ENCODE measurements at places on chromosomes 7 and 10.

- DNase-seq = peak; percentile 78
Measured at GRCh38 chr10:3668276-3668965, 116.6 kb downstream of the KLF6 start.

DNA sequence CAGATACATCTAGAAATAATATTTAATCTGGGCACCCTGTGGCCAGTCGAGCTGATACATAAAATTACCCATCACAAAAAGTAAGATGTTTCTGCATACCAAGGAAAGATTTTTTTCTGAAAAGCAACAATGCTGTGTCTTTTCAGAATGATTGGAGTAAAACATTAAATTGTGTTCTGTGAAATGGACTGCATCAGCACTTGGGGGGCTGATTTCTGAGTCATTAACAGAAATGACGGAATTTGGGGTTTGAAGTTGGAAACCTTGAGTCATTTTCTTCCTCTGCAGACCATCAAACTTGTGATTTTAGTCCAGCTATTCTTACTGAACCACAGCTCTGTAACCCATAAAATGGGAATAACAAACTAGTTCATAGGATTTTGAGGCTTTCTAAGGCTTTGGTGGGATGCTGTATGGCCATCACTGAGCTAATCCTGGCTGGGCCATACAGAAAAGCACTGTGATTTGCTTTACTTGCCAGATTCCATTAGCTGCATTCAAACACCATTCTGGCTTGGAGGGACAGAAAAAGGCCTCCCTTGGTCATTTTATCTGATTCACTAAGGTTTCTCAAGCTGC, 739.4 kb upstream of the IGFBP3 start:
- DNase-seq = no peak

GRCh38 chr7:87935384-87935706, 1.3 kb downstream of the ADAM22 start:
- DNase-seq = no peak

DNA sequence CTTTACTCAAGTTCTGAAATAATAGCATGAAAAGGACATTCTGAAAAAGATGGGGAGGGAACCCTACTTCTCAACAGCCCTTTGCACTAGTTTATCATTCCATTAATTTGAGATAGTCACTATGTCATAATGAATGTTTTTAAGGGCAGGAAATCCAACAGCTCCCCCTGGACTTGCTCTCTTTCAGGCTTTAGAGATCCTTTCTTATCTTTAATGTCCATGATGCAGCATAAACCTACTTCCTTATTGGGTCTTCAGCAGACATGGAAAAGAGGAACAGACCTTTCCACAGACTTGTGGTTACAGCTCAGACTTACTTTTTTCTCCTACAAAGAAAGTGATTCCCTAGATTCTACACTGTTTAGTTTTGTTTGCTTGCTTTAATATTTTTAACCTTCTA, 87.3 kb downstream of the IDE start:
- no peak for DNase-seq

GRCh38 chr10:31650010-31650409, 278.6 kb downstream of the ARHGAP12 start:
- no peak for DNase-seq

- DNase-seq = no peak
Measured at GRCh38 chr7:85686401-85687181, 499.7 kb upstream of the SEMA3D start.

DNA sequence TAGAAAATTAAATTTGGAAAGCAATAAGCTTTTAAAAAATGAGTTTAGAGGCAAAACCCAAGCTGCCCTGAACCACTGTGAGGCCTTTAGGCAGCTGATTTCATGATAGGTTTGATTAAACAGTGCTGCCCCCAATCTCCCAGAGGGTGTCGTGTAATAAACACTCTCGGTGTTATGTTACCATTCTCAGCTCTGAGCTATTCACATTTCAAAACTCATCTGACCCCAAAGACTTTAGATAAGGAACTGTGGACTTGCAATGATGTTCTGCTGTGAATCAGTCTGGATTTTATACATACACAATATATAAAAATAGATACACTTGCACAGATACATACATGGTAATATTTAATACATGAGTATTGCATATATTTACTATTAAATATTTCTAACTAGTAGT, 120.4 kb downstream of the MALRD1 start:
- no peak for DNase-seq

DNA sequence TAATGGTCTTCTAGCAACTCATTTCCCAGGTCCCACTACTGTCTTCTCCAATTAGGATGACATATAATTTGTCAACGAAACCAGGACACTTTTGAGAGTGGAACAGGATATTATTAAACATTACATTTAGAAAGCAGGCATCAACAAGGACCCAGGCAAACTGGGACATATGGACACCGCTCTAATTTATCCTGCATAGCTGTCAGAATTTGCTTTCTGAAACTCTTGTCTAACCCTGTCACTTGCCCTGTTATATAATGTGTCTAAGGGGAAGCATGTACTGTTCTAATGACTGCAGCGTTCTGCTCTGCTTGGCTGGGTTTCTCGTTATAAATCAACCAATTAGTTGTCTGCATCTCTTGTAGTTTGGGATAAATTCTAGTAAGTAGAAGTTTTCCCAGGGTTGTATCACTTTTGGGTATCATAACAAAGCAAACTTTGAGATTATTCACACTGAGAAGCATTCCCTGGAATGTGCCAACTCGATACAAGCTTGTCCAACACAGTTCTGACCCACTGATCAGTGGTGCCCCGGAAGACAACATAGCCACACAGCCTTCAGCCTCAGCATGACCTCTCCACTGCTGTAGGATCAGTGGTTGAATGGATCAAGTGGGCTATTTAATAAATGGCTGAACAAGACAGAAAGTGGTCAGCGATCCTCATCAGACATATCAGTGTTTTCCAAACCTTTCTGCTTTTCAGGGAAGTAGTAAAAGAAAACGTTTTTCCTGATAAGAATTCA, 228.1 kb downstream of the KIF20B start:
- no peak for DNase-seq

- DNase-seq = no peak
Measured at GRCh38 chr10:71286521-71287294, 32.4 kb upstream of the SLC29A3 start.

GRCh38 chr7:148620749-148621359, 30.3 kb downstream of the C7orf33 start:
- DNase-seq = no peak

DNA sequence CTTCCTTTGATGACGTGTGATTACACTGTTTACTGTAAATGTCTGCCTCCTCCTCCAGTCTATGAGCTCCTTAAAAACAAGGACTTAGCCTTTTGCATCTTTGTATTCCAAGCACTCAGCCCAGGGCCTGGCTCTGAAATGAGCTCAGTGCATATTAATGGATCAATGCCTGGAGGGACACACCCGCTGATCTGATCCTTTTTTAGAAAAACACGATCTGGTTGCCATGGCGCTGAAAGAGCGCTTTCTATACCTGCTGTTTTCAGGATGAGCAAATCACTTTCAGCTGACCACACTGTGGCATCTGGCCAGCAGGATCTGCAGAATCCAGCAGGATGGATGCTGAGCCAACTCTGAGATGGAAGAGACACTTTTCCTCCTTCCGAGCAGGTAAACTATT, 37.8 kb upstream of the GARS1 start:
- no peak for DNase-seq

GRCh38 chr7:131924857-131925256, 368.4 kb upstream of the PODXL start:
- no peak for DNase-seq

- no peak for DNase-seq
Measured at GRCh38 chr10:93034426-93034825, 26.2 kb upstream of the CYP26C1 start.

DNA sequence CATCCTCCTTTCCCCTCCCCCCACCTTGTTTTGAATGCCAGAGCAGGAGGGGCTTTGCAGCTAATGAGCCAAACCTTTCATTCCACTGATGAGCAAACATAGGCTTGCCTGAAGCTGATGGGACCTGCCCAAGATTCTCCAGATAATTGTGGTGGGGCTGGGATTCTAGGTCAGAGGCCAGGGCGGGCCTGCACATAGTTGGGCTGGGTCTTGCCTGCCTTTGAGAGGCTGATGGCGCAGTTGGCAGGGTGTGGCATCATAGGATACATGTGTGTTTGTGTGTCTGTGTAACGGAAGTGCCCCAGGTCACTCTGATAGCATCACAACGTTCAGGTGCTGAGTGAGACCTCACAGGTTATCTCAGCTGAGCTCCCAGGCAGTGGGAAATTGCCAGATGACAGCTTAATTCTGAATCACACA, 22.9 kb downstream of the BTBD16 start:
- DNase-seq = no peak

- no peak for DNase-seq
Measured at GRCh38 chr7:112157072-112157471, 49.1 kb downstream of the DOCK4 start.

- no peak for DNase-seq
Measured at GRCh38 chr10:73079779-73080541, 16.7 kb downstream of the P4HA1 start.

DNA sequence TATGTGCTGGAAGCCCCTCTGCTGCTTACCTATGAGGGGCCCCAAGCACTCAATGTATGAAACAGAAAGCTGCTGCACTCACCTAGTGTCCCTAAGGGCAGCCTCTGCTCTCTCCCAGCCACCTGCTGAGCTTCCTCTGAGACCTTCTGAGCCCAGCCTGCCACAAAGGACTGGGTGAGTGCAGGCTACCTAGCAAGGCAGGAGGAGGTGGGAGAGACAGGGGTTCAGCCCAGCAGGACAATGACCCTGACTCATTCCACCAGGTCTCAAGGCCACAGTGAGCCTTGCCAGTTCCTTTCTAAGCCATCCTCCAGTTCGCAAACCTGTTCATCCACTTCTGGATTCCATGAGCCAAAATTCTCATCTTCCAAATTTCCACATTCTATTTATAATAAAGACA, 16.3 kb downstream of the VOPP1 start:
- DNase-seq = no peak

- DNase-seq = no peak
Measured at GRCh38 chr10:1488970-1489548, 248.3 kb downstream of the ADARB2 start.

GRCh38 chr7:116796471-116796870, 65.9 kb upstream of the CAPZA2 start:
- DNase-seq = no peak

GRCh38 chr10:90462749-90463470, 394.9 kb downstream of the HTR7 start:
- DNase-seq = no peak

DNA sequence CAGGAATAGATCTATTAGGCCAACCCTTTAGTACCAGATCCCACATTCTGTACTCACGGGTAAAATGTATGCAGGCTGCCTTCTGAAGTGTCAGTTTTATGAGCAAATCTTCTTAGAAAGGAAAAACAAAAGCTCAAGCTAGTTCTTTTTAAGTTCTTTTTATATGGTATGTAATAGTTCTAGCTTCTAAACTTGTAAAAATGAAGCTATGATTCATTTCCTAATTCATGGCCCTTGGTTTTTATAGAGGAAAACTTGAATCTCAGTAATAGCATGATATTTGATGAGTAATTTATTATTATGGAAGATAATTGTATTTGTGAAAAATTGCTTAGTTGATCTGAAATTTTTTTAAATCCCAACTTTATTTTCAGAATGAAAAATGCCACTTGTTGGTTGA, 54.3 kb downstream of the SLK start:
- no peak for DNase-seq

GRCh38 chr7:29878081-29878688, 71.9 kb downstream of the WIPF3 start:
- peak; percentile 34 for DNase-seq

DNA sequence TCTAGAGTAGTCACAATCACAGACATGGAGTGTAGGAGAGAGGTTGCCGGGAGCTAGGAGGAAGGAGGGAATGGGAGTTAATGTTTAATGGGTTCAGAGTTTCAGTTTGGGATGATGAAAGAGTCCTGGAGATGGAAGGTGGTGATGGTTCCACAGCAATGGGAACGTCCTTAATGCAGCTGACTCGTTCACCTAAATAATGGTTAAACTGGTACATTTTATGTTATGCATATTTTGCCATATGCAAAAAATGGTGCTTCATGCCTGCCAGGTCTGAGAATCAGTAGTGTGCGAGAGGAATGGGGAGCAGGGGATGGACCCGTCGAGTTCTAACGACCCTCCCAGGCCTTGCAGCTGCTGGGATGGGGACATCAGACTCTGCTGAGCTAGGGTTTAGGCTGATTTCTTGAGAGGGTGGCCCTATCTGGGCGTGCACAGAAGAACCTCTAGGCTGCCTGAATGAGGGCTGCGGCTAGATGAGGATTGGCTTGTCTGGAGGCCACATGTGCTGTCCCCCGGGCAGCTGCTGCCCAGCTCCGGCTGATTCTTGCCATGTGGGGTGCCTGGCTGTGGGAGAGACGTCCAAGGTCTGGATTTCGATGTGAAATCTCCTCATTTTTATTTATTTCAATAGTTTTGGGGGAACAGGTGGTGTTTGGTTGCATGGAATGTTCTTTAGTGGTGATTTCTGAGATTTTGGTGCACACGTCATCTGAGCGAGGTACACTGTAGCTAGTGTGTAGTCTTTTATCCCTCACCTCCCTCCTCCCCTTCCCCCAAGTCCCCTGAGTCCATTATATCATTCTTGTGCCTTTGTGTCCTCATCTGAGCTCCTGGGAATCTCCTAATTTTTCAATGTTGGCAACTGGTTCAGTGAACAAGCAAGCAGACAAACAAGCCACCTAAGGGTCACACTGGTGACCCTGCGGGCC, 116.0 kb downstream of the GRK5 start:
- no peak for DNase-seq

DNA sequence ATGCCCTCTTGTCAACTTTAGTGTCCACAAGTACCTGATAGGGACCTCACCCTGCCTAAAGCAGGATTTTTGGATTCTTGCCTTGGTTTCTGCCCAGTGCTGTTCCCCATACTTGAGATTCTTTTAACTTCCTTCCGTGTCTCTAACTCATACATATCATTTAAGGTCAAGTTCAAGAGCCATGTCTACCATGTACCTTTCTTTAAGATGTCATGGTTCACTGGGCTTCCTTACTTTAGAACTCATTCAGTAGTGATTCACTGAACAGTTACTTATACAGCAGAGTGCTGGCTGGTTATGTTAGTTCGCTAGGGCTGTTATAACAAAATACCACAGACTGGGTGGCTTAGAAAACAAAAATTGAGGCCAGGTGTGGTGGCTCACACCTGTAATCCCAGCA, 5.0 kb upstream of the CFAP58 start:
- DNase-seq = no peak

DNA sequence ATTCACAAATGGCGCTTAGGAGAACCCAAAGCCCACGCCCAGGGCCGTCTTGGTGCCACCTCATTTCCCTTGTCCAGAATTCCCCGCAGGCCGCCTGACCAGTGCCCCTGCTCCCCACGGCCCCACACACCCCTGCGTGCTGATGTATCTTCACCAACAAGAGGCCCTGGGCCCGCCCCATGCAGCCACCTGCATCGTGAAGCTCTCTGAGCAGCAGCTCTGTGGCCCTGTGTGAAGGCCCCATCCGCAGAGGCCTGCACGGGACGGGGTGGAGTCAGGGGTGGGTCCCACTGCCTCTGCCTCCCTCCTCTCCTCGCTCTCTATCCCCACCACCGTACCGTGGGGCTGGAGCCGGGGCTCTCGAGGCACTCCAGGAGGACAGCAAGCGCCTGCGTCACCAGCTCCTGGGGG, 14.7 kb downstream of the BRAT1 start:
- DNase-seq = no peak

All from CD4-positive, alpha-beta T cell treated with Interleukin-17A for 1 hour (primary cell).